Activated CD8-positive, alpha-beta memory T cell treated with anti-CD3 and anti-CD28 coated beads for 4 hours (primary cell): ENCODE measurements at places on chromosomes 4 and X.

DNA sequence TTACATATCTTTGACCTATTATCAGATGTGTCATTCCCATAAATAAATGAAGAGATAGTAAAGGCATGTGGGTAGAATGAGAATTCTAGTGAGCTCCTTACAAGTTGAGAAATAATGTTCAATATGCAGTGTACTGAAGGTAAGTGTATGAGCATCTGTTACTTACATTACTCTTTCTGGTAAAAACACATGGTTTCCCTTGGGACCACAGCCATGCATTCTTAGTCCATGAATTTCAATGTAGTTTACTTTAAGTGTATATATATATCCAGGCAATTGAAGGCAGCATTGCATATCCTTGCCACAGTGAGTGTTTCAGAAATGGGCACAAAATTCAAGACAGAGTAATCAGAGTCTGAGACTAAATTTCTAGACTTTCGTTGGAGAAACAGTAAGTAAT is 277.2 kb downstream of the CXXC4 start:
- no peak for DNase-seq

GRCh38 chrX:124592744-124593143 is 246.4 kb downstream of the SH2D1A start:
- DNase-seq, result no peak

GRCh38 chr4:142043509-142043908 is 407.1 kb downstream of the IL15 start:
- DNase-seq, result no peak

DNA sequence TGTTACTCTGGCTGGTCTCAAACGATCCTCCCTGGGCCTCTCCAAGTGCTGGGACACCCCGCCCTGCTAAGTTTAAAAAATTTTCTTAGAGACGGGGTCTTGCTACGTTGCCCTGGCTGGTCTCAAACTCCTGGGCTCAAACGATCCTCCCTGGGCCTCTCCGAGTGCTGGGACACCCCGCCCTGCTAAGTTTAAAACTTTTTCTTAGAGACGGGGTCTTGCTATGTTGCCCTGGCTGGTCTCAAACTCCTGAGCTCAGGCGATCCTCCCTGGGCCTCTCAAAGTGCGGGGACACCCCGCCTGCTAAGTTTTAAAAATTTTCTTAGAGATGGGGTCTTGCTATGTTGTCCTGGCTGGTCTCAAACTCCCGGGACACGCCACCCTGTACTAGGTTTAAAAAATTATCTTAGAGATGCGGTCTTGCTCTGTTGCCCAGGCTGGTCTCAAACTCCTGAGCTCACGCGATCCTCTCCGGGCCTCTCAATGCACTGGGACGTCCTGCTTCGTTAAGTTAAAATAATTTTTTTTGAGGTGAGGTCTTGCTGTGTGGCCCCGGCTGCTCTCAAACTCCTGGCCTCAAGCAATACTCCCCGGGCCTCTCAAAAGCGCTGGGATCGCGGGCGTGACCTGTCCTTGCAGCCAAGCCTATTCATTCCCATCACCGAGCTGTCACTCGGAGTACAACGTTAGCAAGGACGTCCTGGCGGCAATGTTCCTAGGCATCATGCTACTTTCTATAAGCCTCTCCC is 1.1 kb downstream of the SLC25A6 start:
- DNase-seq, result no peak

DNA sequence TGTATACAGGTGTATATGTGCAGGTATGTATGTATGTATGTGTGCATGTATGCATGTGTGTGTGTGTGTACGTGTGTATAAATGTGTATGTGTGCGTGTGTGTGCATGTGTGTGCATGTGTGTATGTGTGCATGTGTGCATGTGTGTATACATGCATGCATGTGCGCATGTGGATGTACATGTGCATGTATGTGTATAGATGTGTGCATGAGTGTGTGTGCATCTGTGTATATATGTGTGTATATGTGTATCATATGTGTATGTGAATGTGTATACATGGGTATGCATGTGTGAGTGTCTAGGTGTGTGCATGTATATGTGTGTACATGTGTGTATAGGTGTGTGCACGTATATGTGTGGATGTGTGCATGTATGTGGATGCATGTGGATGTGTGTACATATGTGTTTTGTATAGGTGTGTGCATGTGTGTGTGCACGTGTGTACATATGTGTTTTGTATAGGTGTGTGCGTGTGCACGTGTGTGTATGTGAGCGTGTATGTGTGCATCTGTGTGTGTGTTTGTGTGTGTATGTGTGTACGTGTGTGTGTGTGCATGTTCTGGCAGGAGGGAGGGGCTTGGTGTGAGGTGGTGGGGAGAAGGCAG is 6.0 kb downstream of the BGN start:
- no peak for DNase-seq

DNA sequence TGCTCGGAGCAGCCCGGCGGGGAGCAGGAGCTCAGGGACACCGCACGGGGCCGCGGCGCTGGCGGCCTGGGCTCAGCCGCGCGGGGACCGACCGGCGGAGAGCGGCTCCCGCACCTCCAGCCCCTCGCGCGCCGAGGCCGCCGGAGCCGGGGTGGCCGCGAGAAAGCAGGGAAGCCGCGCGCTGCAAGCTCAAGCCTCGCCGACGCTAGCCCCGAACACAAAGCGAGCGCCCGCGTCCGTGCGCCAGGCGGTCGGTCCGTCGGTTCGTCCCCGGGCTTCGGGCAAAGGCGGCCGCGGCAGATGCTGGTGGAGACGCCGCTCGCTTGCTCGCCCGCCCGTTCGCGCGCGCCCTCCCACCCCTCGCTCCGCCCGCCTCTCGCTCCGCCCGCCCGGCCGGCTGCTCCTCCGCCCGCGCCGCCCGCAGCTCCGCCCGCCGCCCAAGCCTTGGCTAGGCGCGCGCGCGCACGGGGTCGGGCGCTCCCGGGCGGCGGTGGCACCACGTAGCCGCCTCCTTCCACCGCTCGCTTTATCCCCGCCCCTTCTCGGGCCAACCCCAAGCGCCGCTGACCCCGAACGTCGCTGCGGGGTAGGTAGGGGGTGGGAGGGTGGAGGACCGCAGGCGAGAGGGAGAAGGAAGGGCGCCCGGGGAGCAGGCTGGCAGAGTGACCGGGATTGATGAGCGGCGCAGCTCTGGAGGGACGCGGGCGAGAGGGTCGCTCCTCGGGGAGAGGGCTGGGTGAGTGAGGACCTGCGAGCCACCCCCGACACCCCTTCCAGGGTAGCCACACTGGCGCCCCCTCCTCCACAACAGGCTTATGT is at the start of gene TSPAN5:
TSPAN5 (minus strand) TSS at position 325 of the 819 bp plus-strand sequence.
- peak; percentile 70 for DNase-seq

DNA sequence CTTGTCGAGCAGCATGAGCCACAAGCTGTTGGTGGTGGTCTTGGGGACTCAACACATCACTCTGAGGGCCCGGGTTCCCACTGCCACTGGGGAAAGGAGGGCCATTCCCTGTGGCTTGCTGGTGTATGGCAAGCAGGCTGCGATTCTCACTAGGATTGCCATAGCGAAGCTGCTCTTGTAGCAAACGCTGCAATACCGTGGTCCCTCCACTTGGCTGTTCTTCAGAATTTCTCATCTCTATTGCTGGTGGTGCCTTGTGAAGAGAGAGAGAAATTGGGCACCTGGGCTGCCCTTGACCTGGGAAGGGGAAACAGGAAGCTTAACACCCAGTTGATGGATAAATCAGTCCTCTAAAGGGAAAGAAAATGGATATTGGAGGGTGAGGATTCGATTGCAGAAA is 17.7 kb downstream of the AMOT start:
- no peak for DNase-seq

GRCh38 chr4:184064877-184065276 is 152.8 kb downstream of the ENPP6 start:
- DNase-seq, result no peak

DNA sequence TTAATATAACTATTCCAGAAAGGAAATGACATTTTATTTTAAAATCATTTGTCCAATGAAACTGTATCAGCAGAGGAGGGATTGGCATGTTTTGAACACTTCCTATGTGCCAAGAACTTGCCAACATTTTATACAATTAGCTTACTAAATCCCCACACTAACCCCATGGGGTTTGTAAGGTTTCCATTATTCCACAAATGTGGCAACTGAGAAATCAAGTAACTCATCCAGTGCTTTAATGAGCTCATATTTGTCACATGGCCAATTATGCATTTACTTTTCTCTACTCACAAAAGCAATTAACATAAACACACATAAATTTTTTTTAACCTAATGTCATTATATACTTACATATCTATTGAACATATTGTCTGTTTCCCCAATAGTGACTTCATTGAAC is 37.3 kb downstream of the MANBA start:
- no peak for DNase-seq

- no peak for DNase-seq
Measured at GRCh38 chr4:87938746-87939145, 36.8 kb upstream of the SPP1 start.

GRCh38 chrX:69313617-69314290 is 148.5 kb upstream of the PJA1 start:
- DNase-seq, result no peak

- DNase-seq, result no peak
Measured at GRCh38 chr4:108171339-108172230, 2.9 kb upstream of the LEF1 start.

DNA sequence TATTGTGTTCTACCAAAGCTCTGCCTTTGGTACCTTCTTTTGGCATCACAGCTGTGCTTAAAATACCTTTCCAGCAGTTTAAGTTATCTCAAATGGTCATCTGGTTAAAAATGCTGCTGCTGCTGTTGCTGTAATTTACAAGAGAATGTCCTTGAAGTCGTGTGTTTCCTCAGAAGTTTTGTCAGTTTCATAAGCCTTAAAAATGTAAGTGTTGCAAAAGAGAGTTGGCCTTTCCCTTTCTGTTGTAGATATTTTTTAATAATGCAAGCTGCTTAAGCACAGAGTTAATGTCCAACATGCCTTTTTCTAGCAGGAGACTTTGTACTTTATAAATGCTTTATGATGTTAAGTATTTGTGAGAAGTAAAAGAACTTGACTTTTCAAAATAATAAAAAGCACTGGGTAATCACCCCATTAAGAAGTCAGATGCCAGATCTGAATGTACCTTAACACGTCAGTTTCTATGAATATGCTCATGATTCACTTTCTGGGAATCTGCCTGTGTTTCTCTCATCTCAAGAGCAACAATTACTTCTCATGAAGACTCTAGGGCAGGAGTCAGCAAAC is 35.3 kb upstream of the TENM3 start:
- no peak for DNase-seq

DNA sequence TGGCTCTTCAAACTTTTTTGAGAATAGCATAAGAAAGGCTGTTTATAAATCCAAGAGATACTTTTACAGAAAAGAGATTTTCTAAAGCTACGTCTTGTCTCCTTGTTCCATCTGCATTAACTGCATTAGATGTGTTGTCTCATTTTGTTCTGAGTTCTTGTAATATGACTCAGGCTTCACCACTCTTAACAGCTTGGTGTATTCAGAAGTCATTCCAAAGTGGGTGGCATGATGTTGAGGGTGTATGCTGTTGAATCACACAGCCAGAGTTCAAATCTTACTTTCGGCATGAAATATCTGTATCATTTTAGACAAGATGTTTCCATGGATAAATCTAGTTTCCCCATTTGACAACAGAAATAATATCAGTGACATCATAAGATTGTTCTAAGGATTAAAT is 30.1 kb downstream of the SYTL5 start:
- DNase-seq, result no peak

GRCh38 chrX:100647739-100648138 is 3.7 kb downstream of the SRPX2 start:
- no peak for DNase-seq

GRCh38 chr4:101682946-101683345 is 107.6 kb upstream of the BANK1 start:
- no peak for DNase-seq

DNA sequence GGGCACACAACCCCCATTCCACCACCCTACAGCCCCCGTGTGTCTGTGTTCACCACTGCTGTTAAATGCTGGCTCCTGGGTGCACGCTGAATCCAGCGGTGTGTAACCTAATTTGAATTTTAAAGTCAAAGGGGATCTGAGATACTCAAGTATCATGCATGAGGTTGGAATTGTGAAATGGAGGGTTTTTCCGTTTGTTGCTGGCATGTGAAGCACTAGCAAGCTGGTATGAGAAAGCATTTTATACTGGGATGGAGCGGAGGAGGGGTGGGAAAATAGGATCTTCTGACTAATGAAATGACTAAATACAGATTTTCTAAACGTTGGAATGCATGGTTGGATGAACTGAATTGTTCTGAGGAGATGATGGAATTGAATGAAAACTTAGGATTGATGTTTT is 36.9 kb upstream of the FAT1 start:
- no peak for DNase-seq

DNA sequence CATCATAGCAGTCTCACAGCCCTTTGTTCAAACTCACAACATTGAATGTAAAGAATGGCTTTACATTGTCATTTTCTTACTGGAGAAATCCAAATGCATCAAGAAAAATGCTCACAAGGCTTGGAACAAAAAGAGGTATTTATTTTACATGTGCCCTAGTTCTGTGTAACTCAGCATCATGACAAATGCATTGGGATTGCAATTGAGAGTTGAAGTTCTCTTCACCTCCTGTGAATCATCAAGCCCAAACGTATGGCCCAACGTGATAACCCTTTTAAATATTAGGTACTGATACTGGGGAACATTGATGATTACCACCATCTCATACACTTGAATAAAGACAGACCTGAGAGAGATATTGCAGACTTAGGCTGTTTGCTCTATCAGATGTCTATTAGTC is 61.6 kb downstream of the GASK1B start:
- DNase-seq, result no peak

DNA sequence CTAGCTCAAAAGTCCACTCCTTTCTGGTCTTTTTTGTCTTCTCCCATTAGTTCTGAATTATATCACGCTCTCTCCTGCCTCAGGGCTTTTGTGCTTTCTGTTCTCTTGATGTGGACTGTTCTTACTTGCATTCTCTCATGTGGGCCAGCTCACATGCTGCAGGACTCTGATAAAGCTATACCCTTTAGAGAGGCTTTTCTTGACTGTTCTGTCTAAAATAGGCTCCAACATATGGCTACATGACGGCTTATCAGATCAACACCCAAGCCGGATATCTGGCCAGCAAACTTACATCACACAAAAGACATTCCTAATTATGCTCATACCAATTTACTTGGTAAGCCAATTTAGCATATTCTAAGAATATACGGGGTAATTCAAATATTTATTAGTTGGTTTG is 1494.5 kb downstream of the TECRL start:
- no peak for DNase-seq

GRCh38 chrX:139134316-139134715 is 396.2 kb upstream of the F9 start:
- DNase-seq, result no peak

GRCh38 chrX:13419918-13420317 is 100.1 kb upstream of the ATXN3L start:
- DNase-seq, result no peak

DNA sequence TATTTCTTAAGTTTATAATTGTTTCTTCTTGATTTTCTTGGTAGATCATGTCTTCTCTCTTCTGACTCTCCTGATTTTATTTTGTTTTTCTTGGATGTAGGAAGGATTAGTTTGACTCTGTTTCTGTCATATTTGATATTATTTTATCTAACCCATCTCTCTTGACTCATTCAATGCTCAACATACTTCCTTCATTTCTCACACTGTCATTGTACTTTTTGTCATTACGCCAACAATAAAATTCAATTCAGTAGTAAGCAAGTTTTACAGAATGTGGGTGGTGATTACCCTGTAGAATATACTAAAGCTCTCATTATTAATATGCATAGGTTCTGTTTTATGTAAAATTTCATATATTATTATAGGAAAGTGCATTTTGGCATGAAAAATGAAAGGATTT is 1303.0 kb upstream of the AGA start:
- DNase-seq, result no peak
